ENCODE measurements at places on chromosomes 3 and 15. TPM values are rescaled to one million over a fixed set of nuclear protein-coding genes. Genes with fewer than 3 reads are reported as not detected.

GRCh38 chr15:69499521-69500211 is 47.0 kb downstream of the RPLP1 start:
- DNase-seq = peak; percentile 42

DNA sequence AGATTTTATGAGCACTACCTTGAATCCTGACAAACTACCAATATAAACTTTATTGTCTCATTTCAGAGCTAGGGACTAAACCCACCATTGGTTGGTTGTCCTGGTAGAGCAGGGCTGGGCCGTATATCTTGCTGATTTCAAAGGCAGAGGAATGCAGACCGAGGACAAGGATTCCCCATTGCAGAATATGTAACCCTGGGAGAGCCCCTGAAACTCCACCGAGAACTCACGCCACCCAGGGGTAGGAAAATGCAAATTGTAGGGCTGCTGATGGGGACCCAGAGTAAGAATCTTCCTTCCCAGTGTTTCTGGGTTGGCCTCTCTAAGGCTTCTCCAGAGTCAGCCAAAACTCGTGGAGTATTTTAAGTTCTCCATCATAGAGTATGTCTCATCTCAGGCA is 235.3 kb downstream of the ABHD5 start:
- no peak for DNase-seq

- no peak for DNase-seq
Measured at GRCh38 chr3:118889691-118890090, 145.0 kb downstream of the IGSF11 start.

DNA sequence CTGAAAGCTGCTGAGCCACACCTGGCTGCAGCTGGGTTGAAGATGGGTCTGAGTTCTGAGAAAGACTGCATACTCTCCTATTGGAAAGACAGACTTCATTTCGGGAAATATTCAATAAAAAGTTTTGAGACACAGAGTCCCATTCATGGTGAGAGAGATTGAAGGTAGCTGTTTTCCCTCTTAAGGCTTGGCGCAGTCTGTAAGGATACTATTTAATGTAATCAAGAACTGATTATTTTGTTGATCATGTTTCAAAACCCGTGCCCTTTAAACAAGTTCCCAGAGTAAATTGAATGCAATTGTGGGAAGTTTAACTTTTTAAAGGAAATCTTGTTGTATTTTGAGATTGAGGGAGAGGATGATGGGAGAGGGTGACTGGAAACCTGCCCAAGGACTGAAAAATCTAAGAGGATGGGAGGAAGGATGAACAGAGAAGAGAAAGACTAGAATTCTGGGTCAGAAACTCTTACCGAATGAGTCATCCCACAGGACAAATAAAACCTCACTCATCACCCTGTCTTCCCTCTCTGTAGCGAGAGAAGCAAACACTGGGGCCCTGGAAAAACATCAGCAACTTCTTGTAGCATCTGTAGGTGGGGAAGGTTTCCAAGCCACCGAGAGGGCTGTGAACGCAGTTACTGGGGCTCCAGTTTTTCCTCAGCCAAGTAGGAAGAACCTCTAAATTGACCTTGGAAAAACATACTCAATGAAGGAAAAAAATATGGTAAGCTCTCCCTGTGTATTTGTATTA is 193.2 kb upstream of the TPRG1 start:
- no peak for DNase-seq

GRCh38 chr15:81166636-81167305 is 29.9 kb upstream of the IL16 start:
- no peak for DNase-seq

DNA sequence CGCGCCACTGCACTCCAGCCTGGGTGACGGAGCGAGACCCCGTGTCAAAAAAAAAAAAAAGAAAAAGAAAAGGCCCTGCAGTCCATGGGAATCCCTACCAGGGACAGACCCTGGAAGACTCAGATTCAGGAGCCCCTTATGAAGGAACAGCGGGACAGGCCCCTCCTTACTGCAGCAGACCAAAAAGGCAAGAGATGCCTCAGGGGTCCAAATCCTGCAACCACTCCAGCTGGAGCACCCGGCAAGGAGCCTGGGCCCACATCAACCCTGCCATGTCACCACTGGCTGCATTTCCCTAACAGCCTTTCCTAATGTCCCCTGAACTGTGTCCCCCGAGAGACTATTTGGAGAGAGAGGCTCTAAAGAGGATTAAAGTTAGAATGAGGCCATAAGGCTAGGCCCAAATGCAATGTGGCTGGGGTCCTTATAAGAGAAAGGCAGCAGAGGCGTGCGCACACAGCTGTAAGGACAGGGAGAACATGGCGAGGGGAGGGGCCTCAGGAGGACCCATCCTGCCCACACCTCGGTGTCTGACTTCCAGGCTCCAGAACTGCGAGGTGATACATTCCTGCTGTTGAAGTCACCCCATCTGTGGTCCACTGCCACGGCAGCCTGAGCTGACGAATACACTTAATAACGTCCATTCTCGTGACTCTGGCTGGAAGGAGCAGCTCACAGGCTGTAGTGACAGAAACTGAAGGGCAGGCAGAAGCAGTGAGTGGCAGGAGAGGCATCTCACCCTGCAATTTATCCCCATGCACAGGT is 78.1 kb downstream of the ATP10A start:
- DNase-seq = peak; percentile 32

DNA sequence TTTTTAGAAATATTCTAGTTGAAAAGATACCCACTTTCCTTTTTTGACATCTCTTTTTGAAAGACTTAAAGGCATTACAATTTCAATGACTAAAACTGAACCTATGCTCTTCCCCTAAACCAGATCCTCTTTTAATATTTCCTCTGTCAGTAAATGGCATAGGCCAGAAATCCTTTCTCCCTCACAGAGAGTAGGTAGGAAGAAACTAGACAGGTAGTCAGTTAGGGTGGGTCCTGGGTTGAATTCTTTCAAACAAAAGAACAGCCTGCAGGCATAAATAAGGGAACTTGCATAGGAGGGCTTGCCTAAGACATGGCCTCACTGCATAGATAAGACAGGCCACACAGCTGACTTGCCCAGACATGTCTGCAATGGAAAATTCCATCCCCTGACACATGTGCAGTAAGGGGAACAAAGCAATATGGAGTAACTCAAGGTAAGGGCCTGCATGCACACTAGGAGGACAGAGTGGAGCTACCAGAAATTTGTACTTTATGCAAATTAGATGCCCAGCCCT is 23.1 kb downstream of the PLSCR5 start:
- no peak for DNase-seq

DNA sequence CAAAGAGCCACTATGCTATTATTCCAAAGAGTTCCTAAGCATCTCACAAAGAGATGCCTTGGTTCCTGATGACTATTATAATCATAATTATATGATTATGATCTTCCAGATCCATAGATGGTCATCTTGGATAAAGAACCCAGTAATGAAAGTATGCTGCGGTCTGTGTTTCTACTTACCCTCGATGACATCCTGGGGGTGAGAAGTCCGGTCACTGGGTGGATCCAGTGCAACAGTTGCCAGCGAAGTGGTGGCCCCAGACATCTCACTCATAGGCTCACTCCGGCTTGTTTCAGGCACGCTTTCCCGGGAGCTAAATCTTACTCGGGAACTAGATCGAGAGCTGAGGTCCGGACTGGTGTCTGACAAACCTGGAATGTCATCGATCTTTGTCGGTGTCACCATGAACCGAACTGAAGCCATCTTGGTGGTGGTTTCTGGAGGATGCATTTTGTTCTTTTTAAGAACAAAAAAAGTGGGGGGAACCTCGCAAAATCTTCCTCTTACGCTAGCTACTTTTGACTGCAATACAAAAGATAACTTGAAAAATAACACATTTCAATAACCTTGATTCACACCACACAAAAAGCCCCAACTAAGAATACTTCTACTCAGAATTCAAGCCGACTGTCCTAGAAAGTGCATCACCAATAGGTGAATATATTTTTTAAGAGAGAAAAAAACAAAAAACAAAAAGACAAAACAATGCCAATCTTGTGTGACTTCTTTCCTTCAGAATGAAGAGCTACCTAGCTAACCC is 1.2 kb downstream of the SLC12A6 start:
- DNase-seq = no peak

GRCh38 chr3:184965639-184966430 is 153.9 kb downstream of the VPS8 start:
- no peak for DNase-seq

GRCh38 chr3:137987723-137988122 is 22.2 kb upstream of the CLDN18 start:
- no peak for DNase-seq

GRCh38 chr3:158845765-158846350 is 44.0 kb downstream of the MFSD1 start:
- no peak for DNase-seq

DNA sequence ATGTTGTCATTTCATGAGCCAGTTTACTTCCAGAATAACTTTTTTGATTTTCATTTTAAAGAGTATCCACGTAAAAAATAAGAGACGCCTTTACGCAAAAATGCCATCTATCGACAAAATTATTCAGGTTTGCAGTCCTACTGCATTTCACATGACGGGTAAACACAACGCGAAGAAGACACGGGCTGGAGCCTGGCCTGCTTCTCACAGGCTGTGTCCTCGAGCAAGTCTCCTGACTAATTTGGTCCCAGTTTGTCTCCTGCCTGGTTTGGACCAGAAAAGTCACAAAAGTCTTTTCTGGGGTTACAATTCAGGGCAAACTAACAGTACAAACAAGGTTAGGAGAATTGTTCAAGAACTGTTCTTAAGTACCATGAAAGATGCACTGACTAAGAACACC is 51.7 kb downstream of the CHSY1 start:
- no peak for DNase-seq

DNA sequence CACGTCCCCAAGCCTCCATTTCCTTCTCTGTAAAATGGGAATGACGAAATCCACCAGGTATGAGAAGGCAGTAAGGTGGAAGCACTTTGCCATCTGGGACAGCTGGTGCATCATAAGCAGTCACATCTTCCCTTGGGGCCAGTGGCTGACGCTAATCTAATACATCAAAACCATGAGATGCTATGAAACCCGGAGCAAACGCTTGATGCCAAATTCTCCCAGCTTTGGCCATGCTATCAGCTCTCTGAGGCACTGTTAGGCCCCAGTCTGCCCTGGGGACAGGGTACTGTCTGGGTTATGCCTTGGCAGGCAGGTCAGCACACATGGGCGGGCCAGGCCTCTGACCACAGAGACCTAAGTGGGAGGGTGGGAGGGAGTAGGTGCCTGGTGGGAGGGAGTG is 66.1 kb downstream of the ADAMTS17 start:
- DNase-seq = no peak

GRCh38 chr15:99958426-99959097 is 225.3 kb upstream of the LYSMD4 start:
- DNase-seq = no peak

DNA sequence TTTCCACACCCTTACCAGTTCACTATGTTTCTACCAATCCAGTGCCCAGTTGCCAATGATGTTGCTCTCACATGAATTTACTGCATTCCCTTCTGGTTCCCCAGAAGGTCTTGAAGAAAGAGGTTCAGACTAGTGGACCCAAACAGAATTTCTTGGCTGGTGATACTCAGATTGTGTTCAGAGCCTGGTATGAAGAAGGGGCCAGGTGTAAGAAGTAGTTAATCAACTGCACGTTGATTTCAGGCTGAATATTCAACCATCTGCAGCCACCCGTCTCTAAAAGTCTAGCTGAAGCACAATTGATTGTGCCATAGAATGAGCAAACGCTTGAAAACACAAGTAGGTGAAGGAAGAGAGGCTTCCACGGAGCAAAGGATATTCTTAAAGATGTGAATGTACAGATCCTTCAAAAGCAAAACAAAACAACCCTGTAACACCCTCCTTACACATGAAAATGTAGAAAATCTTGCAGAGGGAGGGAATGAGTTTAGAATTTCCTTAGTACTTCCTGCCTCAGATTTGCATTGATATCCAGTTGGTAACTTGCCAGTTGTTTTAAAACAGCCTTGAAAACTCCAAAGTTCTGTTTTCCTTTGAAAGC is 4.7 kb downstream of the RBMS3 start:
- DNase-seq = no peak

DNA sequence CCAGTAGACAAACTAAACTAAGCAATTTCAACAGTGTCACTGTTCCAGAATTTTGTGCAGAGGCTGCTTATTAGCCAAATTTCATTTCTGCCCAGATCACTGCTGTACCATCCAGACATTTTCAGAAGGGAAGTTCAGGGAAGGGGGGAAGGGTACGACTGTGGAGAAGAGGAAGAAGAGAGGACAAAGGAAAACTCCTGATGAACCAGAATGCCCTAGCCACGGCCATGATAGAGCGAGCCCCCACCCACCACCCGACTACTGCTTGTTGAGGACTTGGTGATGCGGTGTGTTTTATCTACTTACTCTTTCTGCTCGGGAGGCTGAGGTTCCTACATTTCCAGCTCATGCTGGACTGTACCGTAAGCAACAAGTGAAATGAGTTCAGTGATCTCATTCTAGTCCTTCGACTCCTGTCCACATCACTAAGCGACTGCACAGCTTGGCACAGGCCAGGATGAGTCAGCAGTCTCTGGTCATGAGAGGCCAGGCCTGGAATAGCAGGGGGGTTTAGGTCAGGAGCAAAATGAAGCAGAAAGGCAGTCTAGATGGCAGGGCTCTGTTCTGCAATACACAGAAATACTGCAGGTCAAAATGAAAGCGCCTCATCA is 330.8 kb downstream of the TIGIT start:
- peak; percentile 97 for DNase-seq

DNA sequence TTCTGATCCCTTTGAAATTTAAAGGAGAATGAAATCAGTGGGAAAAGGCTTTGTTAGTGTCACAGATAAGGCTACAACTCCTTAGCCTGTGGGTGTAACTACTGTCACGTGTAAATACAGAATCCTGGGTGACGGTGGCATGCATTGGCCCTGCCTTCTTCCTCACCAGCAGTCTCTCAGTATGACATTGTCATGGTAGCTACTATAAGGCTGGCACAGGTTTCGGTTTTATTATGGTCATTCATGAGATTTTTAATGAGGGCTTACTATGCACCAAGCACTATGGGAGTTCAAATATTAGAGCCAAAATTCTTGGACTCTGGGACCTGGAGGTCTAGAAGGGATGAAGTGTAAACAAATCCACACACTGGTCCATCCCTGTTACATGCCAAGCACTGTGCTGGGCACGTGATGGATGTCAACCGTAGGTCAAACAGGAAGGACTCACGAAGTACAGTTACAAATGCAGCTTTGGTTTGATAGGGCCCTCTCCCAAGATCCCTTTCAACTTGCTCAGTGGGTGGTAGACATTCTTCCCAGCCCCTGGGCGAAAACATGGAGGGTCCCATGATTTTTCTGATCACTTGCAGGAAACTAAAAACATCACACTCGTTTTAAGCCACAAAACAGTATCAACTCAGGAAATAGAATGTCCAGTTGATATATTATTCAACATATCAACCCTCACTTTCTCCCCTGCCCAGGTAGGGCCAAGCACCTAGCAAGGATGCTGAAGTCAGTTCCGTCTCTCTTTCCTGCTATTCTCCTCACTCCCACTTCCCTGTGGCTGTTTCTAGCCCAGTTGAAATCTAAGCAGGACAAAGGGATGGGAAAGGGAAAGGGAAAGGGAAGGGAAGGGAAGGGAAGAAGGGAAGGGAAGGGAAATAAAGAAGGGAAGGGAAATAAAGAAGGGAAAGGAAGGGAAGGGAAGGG is 25.3 kb downstream of the BFSP2 start:
- DNase-seq = no peak

The STRIT1 gene
- total RNA-seq = 507 TPM

The LRRC28 gene
- 33.8 TPM for total RNA-seq

The PARP6 gene
- 65.6 TPM for total RNA-seq

The TPRA1 gene
- total RNA-seq = 29.2 TPM

The LINGO1 gene
- total RNA-seq = not detected

The HCLS1 gene
- total RNA-seq = 7.3 TPM

The GP5 gene
- total RNA-seq = 0.10 TPM

The RETNLB gene
- total RNA-seq = not detected

The NR1I2 gene
- 0.17 TPM for total RNA-seq

The PLCB2 gene
- 0.72 TPM for total RNA-seq

The WDR82 gene
- total RNA-seq = 54.1 TPM
